ENCODE measurements at places on chromosomes 6 and 20. TPM values are rescaled to one million over a fixed set of nuclear protein-coding genes. Genes with fewer than 3 reads are reported as not detected.

The PAX1 gene
- not detected for total RNA-seq

The XKR7 gene
- total RNA-seq: not detected

The CDC5L gene
- 26.1 TPM for total RNA-seq

The MYLK2 gene
- total RNA-seq: 0.59 TPM

The PAK5 gene
- total RNA-seq: not detected

The RIMS1 gene
- total RNA-seq: not detected

The BACH2 gene
- 2.0 TPM for total RNA-seq

The DYNLT1 gene
- 163 TPM for total RNA-seq

The HDGFL1 gene
- total RNA-seq: not detected

The IL22RA2 gene
- not detected for total RNA-seq

The TBC1D32 gene
- total RNA-seq: 10.8 TPM

The CGA gene
- not detected for total RNA-seq

The HLA-DMB gene
- total RNA-seq: 2.5 TPM

The STX11 gene
- total RNA-seq: 0.96 TPM

The CHRNA4 gene
- total RNA-seq: not detected

The PLEKHG1 gene
- total RNA-seq: 0.12 TPM

The LRRN4 gene
- not detected for total RNA-seq

The PRSS16 gene
- not detected for total RNA-seq

The ZC2HC1B gene
- total RNA-seq: not detected

The AGPAT4 gene
- 16.2 TPM for total RNA-seq

The IRF4 gene
- 0.24 TPM for total RNA-seq

The MYCT1 gene
- total RNA-seq: 0.10 TPM

The C20orf144 gene
- 0.24 TPM for total RNA-seq

The CD24 gene
- total RNA-seq: 1.9 TPM

The MATN4 gene
- total RNA-seq: 0.10 TPM

The IL17F gene
- not detected for total RNA-seq

The HUS1B gene
- 0.98 TPM for total RNA-seq

The SOX12 gene
- 3.1 TPM for total RNA-seq

The GRIK2 gene
- 0.88 TPM for total RNA-seq

The SULF2 gene
- 74.4 TPM for total RNA-seq

The CST4 gene
- total RNA-seq: not detected

The PIM1 gene
- total RNA-seq: 8.2 TPM

The ARHGAP18 gene
- 47.5 TPM for total RNA-seq

The HSPA1L gene
- total RNA-seq: 0.68 TPM

The ELOVL2 gene
- total RNA-seq: 0.59 TPM

The PSMA7 gene
- total RNA-seq: 878 TPM

The SAMD5 gene
- 0.10 TPM for total RNA-seq

The FAM135A gene
- total RNA-seq: 10.3 TPM

The DEFB114 gene
- total RNA-seq: not detected

The ROS1 gene
- 0.49 TPM for total RNA-seq

The COL21A1 gene
- 0.39 TPM for total RNA-seq

The ETV7 gene
- total RNA-seq: 0.24 TPM

The DEFB124 gene
- total RNA-seq: not detected

The ANKRD66 gene
- not detected for total RNA-seq

The PERP gene
- total RNA-seq: 40.6 TPM

The ADAT2 gene
- 4.6 TPM for total RNA-seq

The MMP24 gene
- total RNA-seq: 0.59 TPM

The RAET1L gene
- not detected for total RNA-seq

The SYNGAP1 gene
- total RNA-seq: 1.4 TPM

The EPPIN gene
- total RNA-seq: not detected

Data from RPMI7951 (cell line).